ENCODE measurements at places on chromosomes 12 and 14.

DNA sequence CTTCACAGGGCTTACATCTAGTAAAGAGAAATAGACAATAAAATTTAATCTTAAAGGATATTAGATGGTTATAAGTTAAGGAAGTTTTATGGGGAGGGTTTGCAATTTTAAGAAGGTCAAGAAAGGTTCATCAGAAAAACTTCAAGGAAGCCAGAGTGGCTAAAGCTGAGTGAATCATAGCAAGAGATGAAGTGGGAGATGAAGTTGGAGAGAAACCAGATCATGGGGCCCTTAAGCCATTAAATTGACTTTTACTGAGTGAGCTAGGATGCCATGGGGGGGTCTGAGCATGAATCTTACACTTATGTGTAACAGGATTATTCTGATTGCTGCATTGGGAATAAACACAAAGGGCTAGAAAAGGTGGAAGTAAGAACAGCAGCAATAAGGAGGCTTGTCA is 189.2 kb downstream of the LRIG3 start:
- DNase-seq, result no peak

DNA sequence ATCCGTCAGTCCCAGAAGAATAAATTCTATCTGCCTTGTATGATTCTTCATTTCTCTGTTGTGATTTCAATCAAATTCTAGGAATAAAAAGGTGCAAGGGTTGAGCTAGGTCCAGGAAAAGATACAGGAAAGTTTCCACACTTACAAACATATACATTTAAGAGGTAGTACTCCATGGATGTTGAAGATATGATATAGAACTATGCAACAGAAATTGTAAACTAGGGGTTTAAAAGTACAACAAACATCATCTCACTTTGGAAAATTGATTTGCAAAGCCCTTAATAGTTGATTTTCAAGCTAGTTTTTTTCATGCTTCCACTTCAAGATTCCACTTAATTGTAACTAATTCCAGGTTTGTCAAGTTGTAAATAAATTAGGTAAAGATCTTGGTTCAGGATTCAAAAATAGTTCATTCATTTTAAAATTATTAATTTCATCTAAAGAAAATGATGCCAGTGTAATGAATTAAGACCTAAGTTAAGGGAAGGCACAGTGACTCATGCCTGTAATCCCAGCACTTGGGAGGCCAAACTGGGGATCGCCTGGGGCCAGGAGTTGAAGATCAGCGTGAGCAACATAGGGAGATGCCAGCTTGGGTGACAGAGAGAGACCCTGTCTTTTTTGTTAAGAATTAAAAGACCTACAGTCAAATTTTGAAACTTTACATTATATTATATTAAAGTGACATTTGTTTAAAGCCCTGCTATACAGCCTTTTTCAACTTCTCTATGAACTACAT is at the start of gene OR6C70:
OR6C70 (minus strand) TSS at position 51 of the 742 bp plus-strand sequence; CDS start at position 51, 0 bp downstream.
- DNase-seq, result no peak

DNA sequence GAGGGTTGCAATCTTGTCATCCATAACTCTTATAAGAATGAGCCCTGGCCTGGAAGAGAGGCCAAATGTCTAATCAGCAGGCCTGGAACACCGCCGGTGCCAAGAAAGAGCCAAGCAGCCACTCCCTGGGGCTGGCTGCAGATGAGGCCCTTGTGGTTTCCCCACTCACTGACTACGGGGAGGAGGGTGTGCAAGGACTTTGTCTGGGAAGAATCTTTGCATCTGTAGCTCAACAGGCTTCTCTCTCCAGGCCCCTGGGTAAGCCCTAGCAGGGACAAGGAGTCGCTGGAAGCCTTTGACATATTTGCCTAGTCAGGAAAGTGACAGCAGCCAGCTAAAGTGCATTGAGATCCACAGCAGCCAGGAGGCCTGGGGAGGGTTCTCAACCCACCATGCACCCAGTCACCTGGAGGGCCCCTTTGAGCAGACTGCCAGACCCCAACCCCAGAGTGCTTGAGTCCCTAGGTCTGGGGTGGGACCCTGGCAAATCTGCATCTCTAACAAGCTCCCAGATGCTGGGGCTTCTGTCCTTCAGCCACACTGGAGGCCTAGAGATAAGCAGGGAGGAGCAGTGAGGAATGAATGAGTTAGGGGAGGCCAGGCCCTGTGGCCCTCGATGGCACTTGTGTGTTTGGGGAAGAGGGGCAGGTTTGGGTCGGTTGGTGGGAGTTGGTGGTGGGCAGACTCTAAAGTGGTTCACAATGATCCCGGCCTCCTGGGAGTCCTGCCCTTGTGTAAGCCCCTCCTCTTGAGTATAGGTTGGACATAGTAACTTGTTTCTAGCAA is 13.9 kb upstream of the LRTM2 start:
- no peak for DNase-seq

GRCh38 chr14:59632381-59632780 is 55.8 kb upstream of the CCDC175 start:
- peak; percentile 79 for DNase-seq

DNA sequence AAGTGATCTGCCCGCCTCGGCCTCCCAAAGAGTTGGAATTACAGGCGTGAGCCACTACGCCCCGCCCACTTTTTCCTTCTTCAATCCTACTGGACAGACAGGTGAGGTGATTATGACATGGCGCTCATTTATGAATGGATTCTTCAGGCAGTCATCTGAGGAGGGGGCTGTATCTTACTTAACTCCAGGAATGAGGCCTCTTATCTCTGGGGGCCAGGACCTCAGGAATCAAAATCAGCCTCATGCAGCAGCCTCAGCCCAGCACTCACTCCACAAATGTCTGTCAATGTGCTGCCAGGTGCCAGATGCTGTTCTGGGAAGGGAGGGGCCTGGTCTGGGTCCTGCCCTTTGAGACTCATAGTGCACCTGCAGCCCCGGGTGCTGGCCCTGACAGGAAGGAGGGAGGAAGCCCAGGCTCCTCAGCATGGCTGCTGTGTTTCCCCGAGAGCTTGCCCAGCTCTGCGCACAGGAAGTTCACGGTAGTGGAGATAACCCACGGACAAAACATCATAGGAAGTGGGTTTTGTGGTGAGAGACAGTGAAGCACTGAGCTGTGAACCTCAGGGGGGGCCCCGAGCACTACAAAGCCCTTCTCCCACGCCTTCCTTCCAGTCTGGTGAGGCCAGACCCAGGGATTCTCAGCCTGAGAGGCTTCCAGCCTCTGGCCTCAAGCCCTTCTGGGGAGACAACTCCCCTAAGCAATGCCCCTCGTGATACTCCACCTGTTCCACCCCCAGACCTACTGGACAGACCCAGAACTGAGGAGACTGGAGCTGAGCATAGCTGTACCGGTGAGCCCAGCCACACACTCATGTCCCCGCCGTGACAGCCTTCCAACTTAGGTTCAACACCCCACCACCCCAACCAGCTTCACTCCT is 22.3 kb downstream of the GALNT6 start:
- DNase-seq, result peak; percentile 17

DNA sequence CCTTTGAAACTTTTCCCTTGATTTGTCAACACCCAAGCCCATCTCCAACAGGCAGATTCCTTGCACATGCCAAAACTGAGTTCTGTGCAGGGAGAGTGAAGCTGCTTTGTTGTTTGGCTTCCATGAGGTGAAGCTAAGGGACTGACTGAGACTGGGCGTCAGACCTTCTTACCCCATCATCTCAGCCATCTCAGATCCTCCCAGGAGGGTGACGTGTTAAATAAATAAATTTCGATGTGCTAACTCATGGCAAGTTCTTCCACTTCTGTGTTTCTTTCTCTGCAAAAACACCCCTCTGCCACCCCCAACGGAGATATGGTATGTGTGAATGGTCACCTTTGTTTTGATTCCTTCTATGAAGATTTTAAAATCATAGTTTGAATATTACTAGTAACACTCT is 17.8 kb downstream of the UTP20 start:
- no peak for DNase-seq

DNA sequence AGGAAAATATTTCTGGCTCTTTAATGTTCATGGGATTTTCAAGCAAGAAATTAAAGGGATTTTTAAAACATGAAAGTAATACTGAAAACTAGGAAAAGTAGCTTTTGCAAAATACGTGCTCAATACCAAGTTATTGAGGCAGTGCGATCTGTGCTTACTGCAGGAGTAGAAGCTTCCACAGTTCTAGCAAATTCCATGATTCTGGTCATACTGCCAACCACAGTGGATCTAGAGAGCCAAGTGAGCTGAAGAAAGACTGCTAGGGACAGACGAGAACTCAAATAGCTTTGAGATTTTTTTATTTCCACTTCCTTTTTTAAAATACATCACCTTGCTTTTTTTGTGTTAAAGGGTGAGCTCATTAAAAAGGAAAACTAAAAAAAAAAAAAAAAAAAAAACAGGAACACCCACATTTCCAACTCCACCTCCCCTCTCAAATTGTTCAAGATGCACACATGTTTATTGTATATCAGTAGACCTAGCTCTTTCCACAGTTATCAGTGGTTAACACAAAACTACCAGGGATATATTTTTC is 26.2 kb downstream of the EGLN3 start:
- DNase-seq, result no peak

DNA sequence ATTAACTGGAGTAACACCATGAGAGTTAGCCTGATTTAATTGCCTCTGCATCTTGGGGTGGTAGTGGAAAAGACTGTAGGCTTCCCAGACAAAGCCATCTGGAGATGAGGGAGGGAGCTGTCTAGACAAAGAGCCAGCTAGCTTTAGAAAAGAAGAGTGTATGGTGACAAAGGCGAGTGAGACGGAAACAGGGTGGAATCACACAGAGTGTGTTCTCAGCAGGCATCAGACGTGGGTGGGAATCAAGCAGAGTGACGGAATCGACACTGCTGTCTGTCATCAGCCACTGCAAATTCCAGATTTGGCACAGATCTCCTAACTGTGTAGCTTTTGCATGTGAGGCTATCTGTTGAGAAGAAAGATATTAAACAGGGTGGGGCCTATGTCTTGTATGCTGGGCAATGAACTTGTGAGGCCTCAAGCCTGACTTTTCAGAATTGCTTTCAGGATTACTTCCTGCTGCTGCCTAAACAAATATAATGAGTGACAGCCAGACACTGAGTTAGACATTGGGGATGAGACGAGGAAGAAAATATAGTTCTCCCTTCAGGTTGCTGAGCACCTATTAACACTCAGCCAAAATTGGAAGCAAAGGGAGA is 236.5 kb upstream of the GRIP1 start:
- DNase-seq, result no peak

GRCh38 chr12:57000393-57000792 is 6.0 kb downstream of the ZBTB39 start:
- DNase-seq, result no peak

DNA sequence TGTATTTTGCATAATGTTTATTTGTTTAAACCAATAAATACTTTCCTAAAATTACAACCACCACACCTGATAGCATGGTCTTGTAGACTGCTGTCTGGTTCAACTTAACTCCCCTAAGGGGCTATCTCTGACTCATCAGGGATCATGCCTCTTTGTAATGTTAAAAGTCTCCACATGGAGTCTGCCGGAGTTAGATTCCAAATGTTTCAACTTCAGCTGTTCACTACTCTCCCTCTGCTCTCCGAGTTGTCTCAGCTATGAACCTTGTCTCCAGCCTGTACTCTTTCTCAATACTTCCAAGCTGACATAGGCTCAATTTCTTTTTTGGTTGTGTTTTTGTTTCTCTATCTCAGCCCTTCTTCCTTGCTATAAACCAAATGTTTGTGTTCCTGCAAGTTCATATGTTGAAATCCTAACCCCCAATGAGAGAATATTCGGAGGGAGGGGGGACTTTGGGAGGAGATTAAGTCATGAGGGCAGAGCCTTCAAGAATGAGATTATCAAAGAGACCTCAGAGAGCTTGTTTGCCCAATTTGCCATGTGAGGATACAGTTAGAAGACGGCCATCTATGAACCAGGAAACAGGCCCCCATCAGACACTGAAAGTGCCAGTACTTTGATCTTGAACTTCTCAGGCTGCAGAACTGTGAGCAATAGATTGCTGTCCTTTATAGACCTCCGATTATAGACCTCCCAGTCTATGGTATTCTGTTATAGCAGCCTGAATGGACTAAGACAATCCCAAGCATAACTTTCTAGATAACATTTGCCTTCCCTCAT is 858.2 kb downstream of the VRK1 start:
- DNase-seq, result peak; percentile 7

DNA sequence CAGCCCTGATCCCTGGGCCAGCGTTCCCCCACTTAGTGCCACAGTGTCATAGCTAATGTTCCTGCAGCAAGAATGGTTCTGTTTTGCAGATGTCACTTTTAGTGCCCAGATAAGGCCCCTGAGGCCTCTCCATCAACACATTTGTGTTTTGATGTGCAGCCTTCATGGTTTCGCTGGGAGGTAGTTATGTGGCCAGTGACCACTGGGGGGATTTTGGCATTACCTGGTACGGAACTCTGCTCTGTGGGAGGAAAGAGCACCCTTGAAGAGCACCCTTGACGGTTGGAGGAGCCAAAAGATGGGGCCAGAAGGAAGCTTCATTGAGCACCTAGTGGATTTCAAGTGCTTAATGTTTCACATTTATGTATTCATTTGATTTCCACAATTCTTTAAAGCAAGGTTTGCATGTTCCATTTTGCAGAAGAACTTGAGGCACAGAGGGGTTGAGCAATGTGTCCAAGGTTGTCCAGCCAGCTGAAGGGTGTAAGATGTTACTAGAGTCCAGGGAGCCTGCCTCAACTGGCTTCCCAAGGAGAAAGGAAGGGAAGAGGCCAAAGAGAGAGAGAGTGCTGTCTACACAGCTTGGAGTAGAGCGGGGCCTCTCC is 13.0 kb downstream of the SERPINA11 start:
- no peak for DNase-seq

- peak; percentile 21 for DNase-seq
Measured at GRCh38 chr14:81868172-81868571, 334.5 kb upstream of the SEL1L start.

- no peak for DNase-seq
Measured at GRCh38 chr12:118982302-118982701, 961 bp downstream of the SRRM4 start.

DNA sequence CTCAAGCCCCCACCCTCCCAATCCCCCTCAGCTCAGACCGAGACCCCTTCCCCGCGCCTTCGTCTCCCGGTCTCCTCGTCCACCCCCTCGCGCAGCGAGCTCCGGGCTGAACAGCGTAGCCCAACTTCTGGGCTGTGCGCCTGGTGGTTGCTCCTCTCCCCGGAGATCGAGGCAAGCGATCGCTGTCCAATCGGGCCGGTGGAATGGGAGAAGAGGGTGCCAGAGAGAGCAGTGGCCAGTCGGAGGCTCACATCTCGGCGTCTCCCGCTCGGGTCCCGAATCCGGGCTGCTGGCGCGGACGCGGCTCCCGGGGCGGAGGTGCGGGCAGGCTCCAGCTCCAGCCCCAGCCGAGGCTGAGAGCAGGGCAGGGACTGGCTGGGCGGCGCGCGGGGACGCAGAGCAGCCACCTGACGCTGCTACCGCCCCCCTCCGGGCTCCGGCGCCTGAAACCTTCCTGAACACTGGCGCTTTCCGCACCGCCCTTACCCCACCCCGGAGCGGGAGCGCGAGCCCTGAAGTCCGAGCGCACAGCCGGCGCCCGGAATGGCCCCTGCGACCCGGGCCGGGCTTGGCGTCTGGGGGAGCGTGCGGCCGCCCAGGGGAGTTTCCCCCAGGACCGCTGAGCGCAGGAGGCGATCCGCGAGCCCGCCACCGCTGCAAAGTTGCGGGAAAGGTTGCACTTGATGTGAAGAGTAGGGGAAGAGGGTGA is 508 bp upstream of the KCNH5 start:
- DNase-seq, result peak; percentile 9
